ENCODE measurements at places on chromosomes 1 and 21.

- no peak for DNase-seq
Measured at GRCh38 chr1:53599481-53599880, 139.5 kb downstream of the GLIS1 start.

DNA sequence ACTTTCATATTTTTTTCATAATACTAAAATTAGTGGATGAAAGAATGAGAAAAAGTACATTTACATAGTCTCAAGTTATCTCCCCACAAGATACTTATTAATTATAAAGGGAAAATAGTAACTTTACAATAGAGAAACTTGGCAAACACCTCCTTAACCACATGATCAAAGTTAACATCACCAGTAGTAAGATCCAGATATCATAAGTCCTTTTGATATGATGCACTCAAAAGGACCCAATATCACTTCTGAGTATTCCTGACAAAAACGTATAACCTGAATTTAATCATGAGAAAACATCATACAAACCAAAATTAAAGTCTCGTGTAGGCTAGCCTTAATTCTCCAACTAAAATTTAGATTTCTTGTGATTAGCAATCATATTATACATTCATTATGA lies 67.4 kb downstream of the LYST start:
- DNase-seq: no peak

DNA sequence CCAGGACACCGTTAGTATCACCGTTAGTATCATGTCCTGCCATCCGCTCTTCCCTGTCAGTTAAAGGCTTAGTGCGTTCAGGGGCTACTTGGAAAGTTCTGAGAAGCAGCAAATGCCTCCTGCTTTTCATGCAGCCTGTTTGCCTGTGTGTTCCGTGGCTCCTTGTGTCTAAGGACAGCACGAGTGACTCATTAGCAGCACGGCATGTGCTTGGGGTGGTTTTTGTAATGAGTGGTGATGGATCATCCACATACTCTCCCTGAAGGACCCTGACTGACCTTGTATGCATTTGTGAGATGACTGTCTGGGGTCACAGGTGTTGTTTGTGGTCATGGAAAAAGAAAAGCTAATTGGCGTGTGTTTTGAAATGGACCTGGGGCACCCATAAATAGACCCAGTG lies 221.9 kb downstream of the PBX1 start:
- no peak for DNase-seq

DNA sequence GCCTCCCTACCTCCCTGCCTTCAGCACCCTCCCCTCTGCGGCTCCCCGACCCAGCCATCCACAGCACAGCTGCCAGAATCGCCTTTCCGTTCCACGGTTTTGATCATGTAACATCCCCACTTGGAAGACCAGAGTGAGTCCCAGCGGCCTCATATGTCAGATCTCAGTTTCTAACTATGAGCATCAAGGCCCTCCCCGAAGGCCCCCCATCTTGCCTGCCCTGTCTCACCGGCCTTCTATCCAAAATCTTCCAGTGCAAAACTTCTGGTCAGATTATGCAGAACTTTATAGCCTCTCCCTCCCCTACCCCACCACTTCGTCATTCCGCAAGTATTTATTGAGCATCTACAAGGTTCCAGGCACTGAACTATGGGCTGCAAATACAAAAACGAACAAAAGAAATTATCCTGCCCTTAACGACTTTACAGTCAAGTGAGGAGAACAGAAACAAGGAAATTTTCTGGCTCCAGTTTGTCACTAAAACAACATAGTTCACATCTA lies 20.3 kb upstream of the LMX1A start:
- no peak for DNase-seq

- no peak for DNase-seq
Measured at GRCh38 chr1:111801071-111801850, 45.6 kb downstream of the DDX20 start.

GRCh38 chr1:240621249-240621648 lies 9.3 kb upstream of the GREM2 start:
- no peak for DNase-seq

All from activated CD4-positive, alpha-beta T cell treated with anti-CD3 and anti-CD28 coated beads, Interleukin-2, amount 50 U/mL, for 4 hours (primary cell).